ENCODE measurements at places on chromosomes 3 and 15.

GRCh38 chr3:15063238-15063637, 1.9 kb downstream of the MRPS25 start:
- no peak for DNase-seq

GRCh38 chr15:76252249-76252648, 59.0 kb downstream of the ETFA start:
- peak; percentile 20 for DNase-seq

- peak; percentile 77 for DNase-seq
Measured at GRCh38 chr3:11096266-11097139, 57.8 kb upstream of the HRH1 start.

DNA sequence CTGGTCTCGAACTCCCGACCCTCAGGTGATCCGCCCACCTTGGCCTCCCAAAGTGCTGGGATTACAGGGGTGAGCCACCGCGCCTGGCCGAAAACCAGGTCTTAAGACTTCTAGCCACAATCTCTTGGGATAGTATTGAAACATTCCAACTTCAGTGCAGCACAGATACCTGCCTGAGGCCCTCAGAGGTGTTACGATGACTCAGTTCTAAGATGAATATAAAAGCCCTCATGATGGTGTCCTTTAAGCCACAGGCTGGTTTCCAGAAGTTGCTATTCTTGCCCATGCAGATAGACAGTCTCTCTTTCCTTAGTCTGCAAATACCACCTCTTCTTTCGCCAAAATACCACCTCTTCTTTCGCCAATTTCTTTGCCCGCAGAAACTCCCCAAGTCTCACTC, 69.0 kb downstream of the RARB start:
- no peak for DNase-seq

- no peak for DNase-seq
Measured at GRCh38 chr15:69914040-69914439, 183.7 kb downstream of the TLE3 start.

DNA sequence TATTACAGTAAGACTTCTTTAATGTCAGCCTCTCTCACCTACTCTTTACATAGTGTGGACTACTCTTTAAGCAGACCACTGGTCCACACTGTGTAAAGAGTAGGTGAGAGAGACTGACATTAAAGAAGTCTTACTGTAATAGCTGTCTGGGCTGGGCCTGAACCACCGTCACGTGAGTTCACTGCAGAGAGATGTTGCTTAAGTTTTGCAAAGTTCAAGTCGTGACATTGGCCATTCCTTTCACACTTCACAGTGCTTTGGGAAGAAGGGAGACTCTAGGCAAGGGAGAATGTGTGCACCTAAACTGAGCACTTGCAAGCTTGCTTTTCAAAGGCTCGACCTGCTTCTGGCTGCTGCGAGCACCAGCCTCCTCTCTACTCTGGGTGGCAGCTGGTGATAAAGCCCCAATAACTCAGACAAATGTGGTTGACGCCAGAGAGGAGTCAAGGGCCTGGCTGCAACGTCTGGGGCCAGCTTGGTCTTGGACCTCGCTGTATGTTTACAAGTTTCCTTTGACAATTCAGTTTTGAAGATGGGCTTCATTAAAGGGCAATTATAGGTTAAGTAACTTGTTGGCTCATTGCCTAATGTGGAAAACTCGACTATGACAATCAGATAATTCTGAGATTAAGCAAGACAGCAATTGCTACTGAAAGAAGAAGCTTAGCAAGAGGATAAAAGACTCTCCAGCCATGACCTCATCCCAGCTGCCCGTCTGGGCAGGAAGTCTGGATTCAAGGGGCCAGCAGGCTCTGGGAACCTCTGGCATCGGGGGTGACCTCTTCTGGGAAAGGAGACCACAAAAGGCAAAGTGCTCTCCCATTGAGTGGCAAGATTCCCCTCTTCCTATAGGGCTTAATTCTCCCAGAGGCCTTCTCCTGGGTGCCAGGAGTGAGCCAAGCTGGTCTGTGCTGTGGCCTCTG, 242.1 kb upstream of the TLE3 start:
- DNase-seq: no peak

GRCh38 chr3:37147666-37148065, 26.7 kb downstream of the LRRFIP2 start:
- DNase-seq: no peak

- DNase-seq: no peak
Measured at GRCh38 chr15:71261909-71262308, 146.6 kb downstream of the THSD4 start.

GRCh38 chr3:155859859-155860258, 5.6 kb upstream of the SLC33A1 start:
- DNase-seq: no peak

GRCh38 chr15:80550908-80551260, 144.2 kb upstream of the ABHD17C start:
- no peak for DNase-seq

GRCh38 chr3:7787871-7788828, 713.5 kb upstream of the LMCD1 start:
- no peak for DNase-seq

GRCh38 chr3:142009029-142009428, 132.6 kb downstream of the ATP1B3 start:
- no peak for DNase-seq

- DNase-seq: no peak
Measured at GRCh38 chr3:192042116-192042515, 581.2 kb downstream of the PYDC2 start.

DNA sequence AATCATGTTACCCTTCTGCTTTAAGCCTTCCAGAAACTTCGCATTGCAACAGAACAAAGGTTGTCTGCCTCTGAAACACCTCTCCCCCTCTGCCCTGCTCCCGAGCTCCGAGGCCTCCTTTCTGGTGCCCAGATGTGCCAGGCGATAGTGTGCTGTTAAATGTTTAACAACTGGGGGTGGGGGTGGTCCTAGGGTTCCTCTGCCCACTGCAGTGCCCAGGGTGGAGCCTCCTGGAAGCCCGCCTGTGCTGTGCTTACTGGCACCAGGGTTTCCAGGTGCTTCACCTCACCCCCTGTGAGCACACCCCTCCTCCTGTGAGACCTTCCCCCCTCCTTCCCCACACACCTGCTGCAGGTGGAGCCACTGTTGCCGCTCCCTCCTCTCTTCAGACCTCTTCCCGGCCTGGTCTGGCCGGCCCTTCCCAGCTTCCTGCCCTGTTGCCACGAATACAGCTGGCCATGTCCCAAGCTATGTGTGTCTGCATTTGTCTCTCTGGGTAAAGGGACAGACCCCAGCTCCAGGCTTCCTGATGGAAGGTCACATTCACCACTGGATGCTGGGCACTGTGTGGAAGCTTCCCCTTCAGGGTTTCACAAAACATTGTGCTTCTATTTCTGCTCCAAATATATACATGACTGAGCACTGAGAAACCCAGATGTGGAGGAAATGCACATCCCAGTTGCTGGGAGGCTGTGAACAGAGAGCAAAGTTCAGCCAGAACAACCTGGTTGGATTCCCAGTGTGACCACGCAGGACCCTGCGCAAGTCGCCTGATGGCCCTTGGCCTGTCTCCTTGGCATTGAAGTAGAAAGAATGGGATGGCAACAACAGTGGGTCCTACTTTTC, 37.2 kb downstream of the MGLL start:
- no peak for DNase-seq

DNA sequence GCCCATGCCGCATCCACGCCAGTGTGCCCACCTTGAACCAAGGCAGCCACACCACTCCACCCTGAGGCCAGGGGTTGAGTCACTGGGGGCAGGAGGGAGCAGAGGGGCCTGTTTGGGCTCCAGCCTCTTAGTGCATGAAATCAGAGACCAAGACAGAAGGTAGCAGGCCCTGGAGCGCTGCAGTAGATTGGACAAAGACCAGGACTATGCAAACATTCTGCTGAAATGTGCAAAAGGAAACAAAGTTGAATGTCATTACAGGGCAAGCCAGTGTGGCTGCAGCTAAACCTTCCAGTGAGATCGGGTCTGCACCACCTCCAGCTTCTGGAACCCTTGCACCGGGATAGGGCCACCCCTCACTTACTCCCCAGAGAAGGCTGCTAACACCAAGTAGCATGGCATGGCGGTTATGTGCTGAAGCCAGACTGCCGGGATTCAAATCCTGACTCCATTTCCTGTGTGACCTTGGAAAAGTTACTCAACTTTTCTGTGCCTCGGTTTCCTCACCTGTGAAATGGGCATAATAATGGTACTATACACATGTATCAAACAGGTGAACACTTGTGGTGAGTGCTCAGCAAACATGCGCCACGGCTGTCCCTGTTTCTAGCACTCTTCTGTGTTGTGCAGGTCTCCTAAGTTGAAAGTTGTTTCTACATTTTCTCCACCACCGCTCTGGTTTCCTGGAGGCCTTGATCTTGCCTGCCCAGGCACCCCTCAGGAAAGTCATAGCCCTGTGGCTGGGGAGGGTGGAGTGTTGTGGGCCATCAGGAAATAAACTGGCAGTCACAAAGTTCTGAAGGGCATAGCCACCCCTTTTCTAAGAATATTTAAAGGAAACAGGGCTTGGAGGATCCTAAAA, 25.0 kb upstream of the GP9 start:
- DNase-seq: no peak

DNA sequence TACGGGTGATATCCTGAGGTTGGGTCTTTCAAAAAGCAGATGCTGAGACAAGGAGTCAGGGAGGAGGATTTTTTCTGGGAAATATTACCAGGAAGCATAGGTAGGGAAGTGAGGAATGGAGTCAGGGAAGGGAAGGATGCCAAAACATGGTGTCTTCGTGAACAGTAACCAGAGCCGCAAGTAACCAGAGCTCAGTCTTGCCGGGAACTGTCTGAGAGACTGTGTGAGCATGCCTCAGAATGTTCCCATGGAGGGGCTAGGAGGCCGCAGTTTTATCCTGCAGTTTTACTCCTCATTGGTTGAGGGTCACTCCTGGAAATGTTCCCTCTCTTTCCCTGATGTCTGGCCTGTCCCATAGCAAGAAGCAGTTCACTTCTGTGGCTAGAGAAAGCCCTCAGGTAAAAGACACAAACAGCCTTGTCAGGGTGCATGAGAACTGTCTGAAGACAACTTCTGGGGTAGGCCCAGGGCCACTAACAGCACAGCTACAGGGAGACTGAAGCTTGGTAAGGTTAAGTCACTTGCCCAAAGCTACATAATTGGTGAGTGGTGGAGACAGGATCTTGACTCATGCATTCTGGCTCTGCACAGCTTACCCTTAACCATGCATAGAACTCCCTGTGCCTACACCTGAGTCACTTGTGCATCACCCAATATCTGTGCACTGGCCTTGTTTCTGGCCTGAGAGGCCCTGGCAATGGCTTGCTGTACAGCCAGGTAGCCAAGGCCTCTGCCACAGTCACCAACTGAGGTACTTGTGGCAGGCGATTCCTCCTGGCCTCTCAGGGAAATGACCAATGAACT, 76.3 kb upstream of the FRMD4B start:
- no peak for DNase-seq

- DNase-seq: peak; percentile 54
Measured at GRCh38 chr3:177196456-177197040, 734 bp downstream of the TBL1XR1 start.

GRCh38 chr3:153247331-153248330, 85.6 kb downstream of the RAP2B start:
- no peak for DNase-seq

GRCh38 chr15:33358306-33358705, 47.5 kb downstream of the RYR3 start:
- no peak for DNase-seq

DNA sequence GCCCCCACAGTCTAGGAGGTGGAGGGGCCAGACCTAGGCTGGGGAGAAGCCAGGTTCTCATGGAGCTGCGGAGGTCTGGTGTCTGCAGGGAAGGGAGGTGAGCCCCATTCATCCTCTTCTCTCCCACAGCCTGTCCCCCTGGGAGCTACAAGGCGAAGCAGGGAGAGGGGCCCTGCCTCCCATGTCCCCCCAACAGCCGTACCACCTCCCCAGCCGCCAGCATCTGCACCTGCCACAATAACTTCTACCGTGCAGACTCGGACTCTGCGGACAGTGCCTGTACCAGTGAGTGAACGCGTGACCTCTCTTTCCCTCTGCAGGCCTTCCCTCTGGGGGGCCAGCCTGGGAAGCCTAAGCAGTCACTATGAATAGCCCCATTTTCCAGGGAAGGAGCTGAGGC, 14.1 kb downstream of the EPHB3 start:
- DNase-seq: no peak

- DNase-seq: no peak
Measured at GRCh38 chr3:112078125-112079083, 7.8 kb upstream of the C3orf52 start.

- no peak for DNase-seq
Measured at GRCh38 chr3:150035910-150036612, 65.4 kb upstream of the PFN2 start.

GRCh38 chr15:91930092-91930491, 76.6 kb downstream of the SLCO3A1 start:
- no peak for DNase-seq

DNA sequence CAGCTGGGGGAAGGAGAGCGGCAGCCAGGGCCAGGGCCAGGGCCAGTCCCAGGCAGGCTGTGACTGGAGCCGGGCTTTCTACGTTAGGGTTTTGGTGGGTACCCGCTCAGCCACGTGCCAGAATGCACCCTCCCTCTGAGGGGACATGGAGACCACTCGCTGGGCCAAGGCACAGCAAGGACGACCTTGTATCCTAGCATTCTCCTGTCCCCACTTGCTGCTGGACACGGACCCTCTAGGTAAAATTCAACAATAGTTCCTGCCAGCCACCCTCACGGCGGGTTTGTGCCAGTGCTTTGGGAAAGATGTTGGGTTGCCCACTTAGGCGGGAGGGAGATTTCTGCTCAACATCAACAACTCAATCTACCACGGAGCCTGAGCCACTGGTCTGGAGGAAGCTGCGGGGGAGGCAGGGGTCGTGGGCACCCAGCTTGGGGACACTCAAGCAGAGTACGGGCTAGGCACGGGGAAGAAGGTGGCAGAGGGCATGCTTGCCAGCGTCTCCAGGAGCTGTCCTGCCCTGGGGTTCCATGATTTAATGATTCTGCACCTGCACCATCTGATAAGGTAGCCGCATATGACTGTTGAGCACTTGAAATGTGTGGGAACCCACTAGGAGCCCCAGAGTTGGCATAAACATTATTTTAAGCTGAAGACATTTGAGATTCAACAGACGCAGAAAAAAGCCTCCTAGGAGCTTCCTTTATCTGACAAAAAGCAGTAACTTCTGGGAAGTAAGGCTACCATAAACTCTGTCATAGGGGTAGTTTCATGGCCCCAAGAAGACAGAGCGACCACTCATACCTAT, 22.5 kb upstream of the C15orf39 start:
- no peak for DNase-seq

- peak; percentile 75 for DNase-seq
Measured at GRCh38 chr3:39327746-39328349, 1.7 kb upstream of the CCR8 start.
